ENCODE measurements at places on chromosomes 3 and 15.

DNA sequence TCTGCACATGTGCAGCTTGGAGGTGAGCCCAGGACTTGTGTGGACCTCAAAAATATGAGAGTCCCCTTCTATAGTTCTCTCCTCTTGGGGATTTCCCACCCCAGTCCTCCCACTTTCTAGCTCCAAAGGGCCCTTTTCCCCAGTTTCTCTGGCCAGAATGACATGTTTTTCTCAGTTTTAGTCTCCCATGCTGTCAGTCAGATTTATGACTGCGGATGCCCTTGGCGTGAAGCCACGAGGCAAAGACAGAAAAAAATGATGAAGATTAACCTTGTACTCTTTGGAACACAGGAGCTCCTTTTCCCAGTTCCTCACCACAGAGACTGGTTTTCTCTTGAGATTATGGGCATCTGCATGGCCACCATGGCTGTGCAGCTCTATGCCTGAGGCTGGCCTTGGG, 72.0 kb upstream of the TTBK2 start:
- no peak for DNase-seq

DNA sequence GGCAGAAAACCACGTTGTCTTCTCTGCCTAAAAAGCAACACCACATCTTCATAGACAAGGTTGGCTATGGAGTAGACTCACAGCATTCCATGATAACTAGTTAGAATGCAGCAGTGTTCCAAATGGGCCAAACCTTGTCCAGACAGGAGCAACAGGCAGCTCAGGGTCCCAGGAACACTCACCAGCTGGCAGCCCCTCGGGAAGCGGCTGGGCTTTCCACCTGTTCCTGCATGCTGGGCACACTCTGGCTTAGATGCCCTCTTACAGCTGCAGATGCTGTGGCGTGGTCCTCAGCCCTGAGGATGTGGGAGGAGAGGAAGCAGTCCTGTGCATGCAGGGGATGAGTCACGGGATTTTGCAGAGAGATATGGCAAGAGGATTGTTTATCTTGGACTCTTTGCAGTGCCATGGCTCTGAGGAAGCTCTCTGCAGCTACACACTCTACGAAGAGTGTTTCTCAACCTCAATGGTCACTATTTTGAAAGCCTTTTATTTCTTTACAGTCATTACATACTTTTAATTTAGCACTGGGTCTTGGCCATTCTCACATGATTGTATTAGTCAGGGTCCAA, 11.3 kb downstream of the NRROS start:
- no peak for DNase-seq

DNA sequence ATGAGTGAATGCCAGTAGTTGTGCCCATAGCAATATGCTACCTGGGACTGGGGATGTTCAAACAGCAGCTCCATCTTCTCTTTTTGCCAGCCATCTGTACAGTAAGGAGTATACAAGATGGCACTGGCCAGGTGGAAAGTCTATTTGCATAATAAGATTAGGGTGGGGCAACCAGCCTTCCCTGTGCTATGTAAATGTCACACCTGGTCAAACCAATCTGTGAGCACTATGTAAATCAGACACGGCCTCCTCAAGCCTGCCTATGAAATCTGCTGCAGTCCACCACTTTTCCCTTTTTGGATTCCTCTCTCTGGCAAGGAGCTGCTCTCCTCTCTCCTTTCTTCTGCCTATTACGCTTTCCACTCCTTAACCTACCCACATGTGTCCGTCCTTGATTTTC, 53.0 kb downstream of the C3orf80 start:
- DNase-seq: no peak

- no peak for DNase-seq
These were observed 10.1 kb downstream of the PDCD6IP start for GRCh38 chr3:33808559-33808958.

DNA sequence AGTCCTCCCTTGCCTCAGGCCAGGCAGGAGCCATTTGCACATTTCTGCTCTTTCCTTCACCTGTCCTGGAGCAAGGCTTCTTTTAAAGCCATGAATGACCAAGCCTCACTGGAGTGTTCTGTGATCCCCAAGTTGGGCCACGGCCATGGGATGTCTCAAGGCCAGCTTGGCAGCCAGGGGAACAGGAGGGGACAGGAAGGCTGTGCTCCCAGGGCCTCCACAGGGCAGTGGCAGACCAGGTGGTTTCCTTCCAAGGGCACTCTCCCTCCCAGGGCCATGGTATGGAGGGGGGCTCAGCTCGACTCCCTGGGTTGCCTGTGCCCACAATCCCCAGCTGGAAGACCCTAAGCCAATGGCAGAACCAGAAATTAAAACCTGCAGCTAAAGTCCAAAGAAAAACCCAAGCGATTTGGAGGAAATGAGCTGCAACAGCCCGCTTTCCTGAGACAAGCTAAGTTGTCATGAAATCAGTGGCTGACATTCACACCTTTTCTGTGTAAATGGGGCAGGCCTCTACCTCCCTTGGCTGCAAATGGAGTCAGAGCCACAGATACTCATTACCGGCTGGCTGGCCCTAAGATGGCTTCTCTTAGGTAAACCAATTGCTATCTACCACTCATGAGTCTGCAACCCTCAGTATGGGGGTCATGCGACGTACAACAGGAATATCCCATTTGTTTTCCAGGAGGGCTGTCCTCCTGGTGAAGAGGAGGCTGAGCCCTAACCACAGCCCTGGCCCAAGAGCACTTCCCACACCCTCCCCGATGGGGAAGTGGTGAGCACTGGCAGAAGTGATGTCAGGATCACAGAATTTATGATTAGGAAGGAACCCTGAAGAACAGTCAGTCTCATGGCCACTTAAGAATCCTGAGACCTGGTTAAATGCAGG, 83.3 kb downstream of the SNRK start:
- DNase-seq: no peak

DNA sequence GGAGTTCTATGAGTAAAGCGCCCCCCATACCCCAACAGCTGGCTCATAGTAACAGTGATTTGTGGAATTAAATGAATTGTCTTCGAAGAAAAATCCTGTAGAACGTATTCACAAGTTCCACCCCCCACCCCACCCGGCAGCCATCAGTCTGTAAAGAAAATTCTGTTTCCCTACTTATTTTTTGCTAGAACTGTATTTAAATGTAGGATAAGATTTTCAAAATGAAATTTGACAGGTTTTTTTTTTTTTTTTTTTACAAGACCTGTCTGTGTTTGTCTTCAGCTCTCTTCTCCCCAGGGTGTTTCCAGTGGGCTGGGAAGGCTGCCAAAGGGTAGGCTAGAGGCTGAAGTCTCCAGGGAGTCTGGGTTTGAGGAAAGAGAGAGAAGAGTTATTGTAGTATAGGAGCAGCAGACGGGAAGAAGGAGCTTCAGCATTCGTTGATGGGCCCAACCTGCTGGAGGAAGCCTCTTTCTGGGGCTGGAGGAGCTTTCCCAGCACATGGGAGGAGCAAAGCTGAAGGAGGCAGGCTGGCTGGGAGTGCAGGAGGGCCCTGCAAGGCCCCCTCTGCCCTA, 130.6 kb upstream of the SEMA6D start:
- no peak for DNase-seq

DNA sequence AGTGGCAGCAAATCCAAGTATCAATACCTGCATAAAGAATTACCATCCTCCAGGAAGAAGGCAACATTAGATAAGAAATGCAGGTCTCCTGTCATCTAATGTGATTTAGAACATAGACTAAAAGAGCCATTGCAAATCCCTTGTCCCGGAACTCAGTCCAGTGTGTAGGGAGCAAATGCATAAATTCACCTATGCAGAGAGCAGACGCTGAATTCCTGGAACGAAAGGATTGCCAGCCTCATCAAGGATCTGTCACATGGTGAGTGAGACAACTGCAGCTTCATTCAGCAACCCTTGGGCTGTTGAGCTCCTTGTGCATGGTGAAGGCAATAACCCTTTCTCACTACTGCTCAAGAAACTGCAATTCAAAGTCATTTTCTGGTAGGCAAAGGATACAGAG, 696.8 kb upstream of the CFAP20DC start:
- no peak for DNase-seq

DNA sequence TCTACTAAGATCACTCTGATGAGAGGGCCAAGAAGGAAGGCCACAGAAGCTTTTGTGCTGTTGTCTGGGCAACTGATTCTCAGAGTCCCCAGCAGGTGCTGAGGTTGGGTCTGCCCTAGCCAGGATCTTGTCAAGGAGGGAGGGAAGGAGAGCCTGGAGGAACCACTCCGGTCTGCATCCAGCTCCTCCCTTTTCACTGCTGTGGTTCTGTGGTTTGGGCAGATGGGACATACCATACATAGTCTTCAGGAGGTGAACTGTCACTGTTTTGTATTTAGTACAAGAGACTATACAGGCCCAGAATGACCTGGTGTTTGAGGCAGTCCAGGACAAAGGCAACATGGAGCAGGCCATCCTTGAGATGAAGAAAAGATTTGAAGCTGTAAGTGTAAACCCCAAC, 21.9 kb downstream of the C3orf62 start:
- DNase-seq: no peak

DNA sequence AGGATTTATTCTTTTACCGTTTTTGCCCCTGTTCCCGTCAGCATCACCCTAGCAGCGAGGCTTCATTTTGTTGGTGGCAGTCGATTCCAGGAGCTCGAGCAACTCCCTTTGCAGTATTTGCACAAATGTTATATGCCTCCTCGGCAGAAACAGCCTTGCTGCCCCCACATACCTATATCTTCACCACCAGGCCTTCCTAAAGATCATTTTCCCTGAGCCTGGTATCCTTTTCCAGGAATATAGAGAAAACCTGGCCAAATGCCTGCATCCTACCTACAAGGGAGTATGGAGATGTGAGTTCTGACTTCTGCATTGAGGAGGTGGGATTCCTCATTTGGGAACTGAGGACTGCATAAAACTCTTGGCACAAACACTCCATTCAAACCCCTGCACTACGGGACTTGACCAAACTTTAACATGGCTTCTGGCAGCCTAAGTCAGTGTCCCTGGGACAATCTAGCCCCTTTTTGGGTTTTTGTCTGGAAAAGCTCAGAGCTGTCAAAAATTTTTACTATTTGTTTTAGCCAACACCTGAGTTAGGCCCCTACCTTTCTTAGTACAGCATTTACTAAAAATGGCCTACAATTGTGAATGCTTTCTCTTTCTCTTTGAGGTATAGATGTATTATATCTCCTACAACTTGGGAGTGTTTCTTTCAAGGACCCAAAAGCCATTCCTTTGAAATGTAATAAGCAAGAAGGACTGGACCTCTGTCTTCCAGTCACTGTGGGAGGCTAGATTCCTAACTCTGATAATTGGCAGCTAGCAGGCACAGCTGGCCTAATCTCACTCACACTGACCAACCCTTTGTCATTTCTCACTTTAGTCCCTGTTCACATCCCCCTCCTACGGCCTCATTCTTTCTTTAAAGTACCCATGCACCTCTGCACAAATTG, 12.1 kb upstream of the UBE2Q2 start:
- DNase-seq: no peak

DNA sequence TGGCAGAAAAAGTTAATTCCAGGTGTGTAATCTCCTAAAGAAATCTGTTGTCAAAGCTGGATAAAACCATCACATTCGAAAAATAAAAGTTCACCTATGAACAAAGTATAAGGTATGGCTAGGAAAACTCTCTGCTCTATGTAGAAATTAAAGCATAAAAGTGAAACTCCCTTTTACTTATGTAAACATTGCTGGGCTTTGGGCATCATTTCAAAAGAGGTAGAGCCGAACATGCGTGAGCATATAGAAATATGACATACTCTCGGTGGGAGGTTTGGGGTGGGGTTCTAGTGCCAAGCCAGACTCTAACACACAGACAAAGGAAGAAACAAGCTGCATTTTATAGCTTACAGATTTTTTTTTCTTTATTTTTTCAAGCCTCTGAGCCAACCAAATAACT, 306.8 kb upstream of the ATP11B start:
- no peak for DNase-seq

GRCh38 chr3:38586546-38587520, 62.7 kb downstream of the SCN5A start:
- no peak for DNase-seq

GRCh38 chr15:60091157-60091556, 87.0 kb downstream of the FOXB1 start:
- DNase-seq: no peak

DNA sequence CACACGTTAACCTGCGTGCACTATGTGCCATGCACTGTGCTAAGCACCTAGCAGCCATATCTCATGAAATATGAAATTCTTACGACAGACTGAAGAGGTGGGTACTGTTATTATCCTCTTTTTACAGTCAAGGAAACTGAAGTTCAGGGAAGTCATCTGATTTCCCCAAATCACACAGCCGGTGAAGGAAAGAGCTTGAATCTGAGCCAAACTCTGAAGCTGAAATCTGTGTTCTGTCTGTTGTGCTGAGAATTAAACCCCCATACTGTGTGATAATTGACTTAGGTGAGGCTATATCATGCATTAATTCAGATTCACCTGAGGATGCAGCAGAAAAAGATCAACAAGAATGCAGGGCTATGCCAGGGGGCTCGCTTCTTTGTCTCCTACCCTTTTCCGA, 475 bp downstream of the FAM107A start:
- no peak for DNase-seq

- no peak for DNase-seq
These were observed 95.3 kb downstream of the SLC49A4 start for GRCh38 chr3:122890077-122890719.

- no peak for DNase-seq
These were observed 369.0 kb downstream of the SV2B start for GRCh38 chr15:91468871-91469580.

- no peak for DNase-seq
These were observed 616.0 kb upstream of the NAALADL2 start for GRCh38 chr3:174243171-174243570.

GRCh38 chr15:48426941-48427340, 95.7 kb downstream of the DUT start:
- no peak for DNase-seq

- DNase-seq: no peak
These were observed 7.5 kb upstream of the NR1I2 start for GRCh38 chr3:119774444-119774843.

GRCh38 chr15:63234451-63234870, 42.9 kb upstream of the APH1B start:
- DNase-seq: no peak

GRCh38 chr3:94121161-94121560, 58.3 kb downstream of the NSUN3 start:
- no peak for DNase-seq

DNA sequence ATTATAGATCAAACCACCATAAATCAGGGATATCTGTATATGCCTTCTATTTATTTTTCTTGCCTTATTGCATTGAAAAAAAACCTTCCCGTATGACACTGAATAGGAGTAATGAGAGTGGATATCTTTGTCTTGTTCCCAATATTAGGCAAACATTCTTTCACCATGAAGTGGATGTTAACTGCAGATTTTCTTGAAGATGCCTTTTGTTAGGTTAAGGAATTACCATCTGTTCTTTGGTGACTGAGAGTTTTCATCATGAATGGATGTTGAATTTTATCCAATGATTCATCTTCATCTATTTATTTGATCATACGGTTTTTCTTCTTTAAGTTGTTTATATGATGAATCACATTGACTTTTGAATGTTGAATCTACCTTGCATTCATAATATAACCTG, 47.1 kb upstream of the MECOM start:
- DNase-seq: no peak

All from stimulated activated CD4-positive, alpha-beta T cell treated with anti-CD3 and anti-CD28 coated beads, Interleukin-4, amount 100 ng/mL, for 1 hour (primary cell).